ENCODE measurements at places on chromosomes 4 and X.

GRCh38 chr4:94363136-94363655 lies 20.6 kb upstream of the HPGDS start:
- H3K27me3 ChIP-seq: peaks cover 5% of the 10 kb centered on the region
- H3K4me1 ChIP-seq: no peaks in the 10 kb centered on the region
- no peak for DNase-seq
- H3K4me3 ChIP-seq: no peak overlapping the region
- no peaks in the 10 kb centered on the region for H3K36me3 ChIP-seq

- peak overlapping the region; percentile 90 for H3K27ac ChIP-seq
- no peak overlapping the region for H3K4me3 ChIP-seq
- no peak for DNase-seq
- H3K36me3 ChIP-seq: no peaks in the 10 kb centered on the region
- peaks cover 42% of the 10 kb centered on the region for H3K4me1 ChIP-seq
- H3K27me3 ChIP-seq: no peaks in the 10 kb centered on the region
These were observed 224.9 kb upstream of the PSAPL1 start for GRCh38 chr4:7659429-7660175.

GRCh38 chr4:156972379-156973015 lies 898 bp upstream of the PDGFC start:
- H3K27me3 ChIP-seq: peaks cover 8% of the 10 kb centered on the region
- DNase-seq: no peak
- no peak overlapping the region for H3K27ac ChIP-seq
- peak overlapping the region; percentile 65 for H3K4me3 ChIP-seq
- H3K36me3 ChIP-seq: peaks cover 6% of the 10 kb centered on the region
- H3K4me1 ChIP-seq: peaks cover 21% of the 10 kb centered on the region

DNA sequence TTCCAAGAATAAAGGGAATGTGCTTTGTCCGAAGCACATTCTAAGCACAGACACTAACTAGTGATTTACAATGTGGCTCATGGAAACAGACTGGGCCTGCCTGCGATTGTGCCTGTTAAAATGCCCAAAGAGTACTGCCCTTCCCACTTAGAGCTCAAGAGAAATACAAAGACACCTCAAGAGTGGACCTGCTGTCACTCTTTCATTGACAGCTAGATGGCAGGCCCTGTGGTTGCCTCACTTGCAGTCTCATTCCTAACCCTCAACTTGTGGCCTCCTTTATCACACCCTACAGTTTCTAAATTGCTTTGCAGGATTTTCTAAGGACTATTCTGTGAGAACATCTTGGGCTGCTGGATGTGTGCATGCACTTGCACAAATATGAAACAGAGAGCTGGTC lies 331.0 kb upstream of the EMCN start:
- peaks cover 3% of the 10 kb centered on the region for H3K27me3 ChIP-seq
- H3K27ac ChIP-seq: no peak overlapping the region
- no peak overlapping the region for H3K4me3 ChIP-seq
- no peaks in the 10 kb centered on the region for H3K4me1 ChIP-seq
- no peak for DNase-seq

GRCh38 chr4:123299212-123299691 lies 97.3 kb upstream of the SPRY1 start:
- H3K27me3 ChIP-seq: peaks cover 10% of the 10 kb centered on the region
- H3K36me3 ChIP-seq: peaks cover 3% of the 10 kb centered on the region
- peak overlapping the region; percentile 31 for H3K4me3 ChIP-seq
- H3K27ac ChIP-seq: no peak overlapping the region
- H3K4me1 ChIP-seq: peaks cover 62% of the 10 kb centered on the region
- no peak for DNase-seq

- no peaks in the 10 kb centered on the region for H3K4me1 ChIP-seq
- no peaks in the 10 kb centered on the region for H3K36me3 ChIP-seq
- H3K27me3 ChIP-seq: no peaks in the 10 kb centered on the region
- H3K4me3 ChIP-seq: no peak overlapping the region
- DNase-seq: no peak
These were observed 953.6 kb upstream of the AGA start for GRCh38 chr4:178395798-178396197.

- H3K27me3 ChIP-seq: peaks cover 5% of the 10 kb centered on the region
- no peak overlapping the region for H3K4me3 ChIP-seq
- peak overlapping the region; percentile 3 for H3K27ac ChIP-seq
- H3K4me1 ChIP-seq: peaks cover 90% of the 10 kb centered on the region
- H3K36me3 ChIP-seq: peaks cover 63% of the 10 kb centered on the region
- DNase-seq: no peak
These were observed 50.6 kb downstream of the JADE1 start for GRCh38 chr4:128859887-128860677.

Data from immature natural killer cell (primary cell).